ENCODE measurements at places on chromosomes 2 and 18. TPM values are rescaled to one million over a fixed set of nuclear protein-coding genes. Genes with fewer than 3 reads are reported as not detected.
A peak's percentile ranks its signal among the peaks of the same experiment; 100 is the strongest.

DNA sequence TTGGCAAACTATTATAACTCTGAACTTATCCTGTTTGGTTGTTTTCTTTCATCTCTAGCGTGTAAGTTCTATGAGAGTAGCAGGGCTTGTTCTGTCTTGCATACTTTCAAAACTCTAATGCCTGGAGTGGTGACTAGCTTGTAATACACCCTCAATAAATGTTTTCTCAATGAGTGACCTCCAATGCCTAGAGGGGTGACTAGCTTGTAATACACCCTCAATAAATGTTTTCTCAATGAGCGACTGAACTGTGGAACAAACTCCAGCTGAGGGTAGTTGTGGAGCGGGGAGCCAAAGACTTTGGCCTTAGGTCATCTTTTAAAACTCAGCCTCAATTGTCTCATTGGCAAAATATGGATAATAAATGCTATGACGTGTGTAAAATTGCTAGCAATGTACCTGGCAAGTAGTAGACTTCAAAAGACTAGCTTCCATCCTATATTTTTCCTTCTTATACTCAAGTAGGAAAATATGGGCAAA is 1.8 kb downstream of the GPD2 start:
- H3K27ac ChIP-seq, result no peak overlapping the region
- DNase-seq, result no peak

GRCh38 chr2:122815120-122815519 is 1059.7 kb downstream of the TSN start:
- H3K27me3 ChIP-seq, result no peaks in the 10 kb centered on the region
- no peak for DNase-seq
- H3K27ac ChIP-seq, result no peak overlapping the region
- no peak overlapping the region for H3K4me3 ChIP-seq

GRCh38 chr2:160406591-160407392 is 86.8 kb downstream of the RBMS1 start:
- H3K4me1 ChIP-seq, result peaks cover 43% of the 10 kb centered on the region
- peak overlapping the region; percentile 94 for H3K4me3 ChIP-seq
- H3K27me3 ChIP-seq, result no peaks in the 10 kb centered on the region
- peak overlapping the region; percentile 99 for H3K27ac ChIP-seq
- no peaks in the 10 kb centered on the region for H3K36me3 ChIP-seq

GRCh38 chr2:101197814-101198213 is 46.6 kb upstream of the TBC1D8 start:
- no peak for DNase-seq
- H3K4me3 ChIP-seq, result no peak overlapping the region
- no peaks in the 10 kb centered on the region for H3K4me1 ChIP-seq
- no peaks in the 10 kb centered on the region for H3K27me3 ChIP-seq

- H3K27ac ChIP-seq, result no peak overlapping the region
- H3K27me3 ChIP-seq, result peaks cover 4% of the 10 kb centered on the region
- H3K4me3 ChIP-seq, result no peak overlapping the region
- H3K4me1 ChIP-seq, result no peaks in the 10 kb centered on the region
- DNase-seq, result no peak
- no peaks in the 10 kb centered on the region for H3K36me3 ChIP-seq
These were observed 31.7 kb downstream of the CELF4 start for GRCh38 chr18:37533647-37534584.

- H3K36me3 ChIP-seq, result no peaks in the 10 kb centered on the region
- no peak overlapping the region for H3K27ac ChIP-seq
- DNase-seq, result no peak
- H3K4me3 ChIP-seq, result no peak overlapping the region
- H3K4me1 ChIP-seq, result peaks cover 5% of the 10 kb centered on the region
These were observed 68.6 kb upstream of the ACKR3 start for GRCh38 chr2:236501026-236501425.

- H3K27me3 ChIP-seq, result no peaks in the 10 kb centered on the region
- no peak overlapping the region for H3K27ac ChIP-seq
- peaks cover 7% of the 10 kb centered on the region for H3K4me1 ChIP-seq
- no peak for DNase-seq
- no peaks in the 10 kb centered on the region for H3K36me3 ChIP-seq
These were observed 57.4 kb upstream of the ACKR3 start for GRCh38 chr2:236512267-236512666.

DNA sequence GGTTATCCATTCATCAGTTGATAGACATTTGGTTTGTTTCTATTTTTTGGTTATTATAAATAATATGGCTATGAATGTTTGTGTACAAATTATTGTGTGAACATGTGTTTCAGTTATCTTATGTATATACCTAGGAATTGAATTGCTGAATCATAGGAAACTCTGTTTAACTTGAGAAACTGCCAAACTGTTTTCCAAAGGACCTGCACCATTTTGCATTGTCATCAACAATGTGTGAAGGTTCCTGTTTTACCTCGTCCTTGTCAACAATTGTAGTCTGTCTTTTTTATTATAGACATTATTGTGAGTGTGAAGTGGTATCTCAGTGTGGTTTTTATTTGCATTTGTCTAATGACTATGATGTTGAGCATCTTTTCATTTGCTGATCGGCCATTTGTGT is 17.1 kb downstream of the PDK1 start:
- H3K4me3 ChIP-seq, result no peak overlapping the region
- H3K27ac ChIP-seq, result no peak overlapping the region
- H3K27me3 ChIP-seq, result no peaks in the 10 kb centered on the region
- no peak for DNase-seq
- no peaks in the 10 kb centered on the region for H3K4me1 ChIP-seq
- peaks cover 6% of the 10 kb centered on the region for H3K36me3 ChIP-seq

DNA sequence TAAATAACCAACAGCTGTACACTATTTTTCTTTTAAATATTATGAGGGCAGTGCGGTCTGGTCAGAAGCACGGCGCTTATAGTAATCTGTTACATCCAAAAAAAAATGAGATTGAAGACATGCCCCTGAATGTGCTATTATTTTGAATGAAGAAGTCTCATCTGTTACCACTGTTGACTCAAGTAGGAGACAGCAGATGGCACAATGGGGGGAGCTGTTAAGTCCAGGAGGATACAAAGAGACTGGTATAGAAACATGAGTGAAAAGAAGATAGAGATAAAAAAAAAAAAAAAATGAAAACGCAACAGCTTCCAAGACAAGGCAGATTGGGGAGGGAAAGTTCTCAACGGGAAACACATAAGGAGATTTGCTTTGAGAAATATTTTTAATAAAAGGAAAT is 425.5 kb upstream of the PKDCC start:
- H3K27me3 ChIP-seq, result no peaks in the 10 kb centered on the region
- H3K4me1 ChIP-seq, result no peaks in the 10 kb centered on the region
- no peak overlapping the region for H3K4me3 ChIP-seq
- DNase-seq, result no peak
- no peaks in the 10 kb centered on the region for H3K36me3 ChIP-seq

- no peak overlapping the region for H3K4me3 ChIP-seq
- no peaks in the 10 kb centered on the region for H3K27me3 ChIP-seq
- H3K36me3 ChIP-seq, result no peaks in the 10 kb centered on the region
- no peak for DNase-seq
- peaks cover 4% of the 10 kb centered on the region for H3K4me1 ChIP-seq
These were observed 180.6 kb downstream of the PARD3B start for GRCh38 chr2:204725693-204726360.

DNA sequence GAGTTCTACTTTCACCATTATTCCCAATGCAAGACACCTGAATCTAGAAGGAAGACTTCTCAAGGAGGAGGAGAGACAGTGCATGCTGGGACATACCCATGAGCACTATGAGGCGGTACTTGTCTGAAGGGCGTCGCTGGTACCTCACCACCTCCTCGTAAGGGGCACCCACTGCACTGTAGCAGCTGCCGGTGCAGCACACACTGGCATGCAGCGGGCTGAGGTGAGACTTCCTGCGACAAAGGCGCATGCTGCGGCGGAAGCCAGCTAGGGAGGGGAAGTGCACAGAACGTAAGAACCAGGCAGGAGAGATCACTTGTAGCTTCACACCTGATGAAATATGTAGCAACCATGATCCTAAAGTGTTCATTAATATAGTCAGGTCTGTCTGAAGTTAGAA is 12.8 kb upstream of the TMEM237 start:
- H3K27me3 ChIP-seq, result no peaks in the 10 kb centered on the region
- no peak for DNase-seq
- no peaks in the 10 kb centered on the region for H3K4me1 ChIP-seq
- H3K27ac ChIP-seq, result no peak overlapping the region
- H3K36me3 ChIP-seq, result no peaks in the 10 kb centered on the region

DNA sequence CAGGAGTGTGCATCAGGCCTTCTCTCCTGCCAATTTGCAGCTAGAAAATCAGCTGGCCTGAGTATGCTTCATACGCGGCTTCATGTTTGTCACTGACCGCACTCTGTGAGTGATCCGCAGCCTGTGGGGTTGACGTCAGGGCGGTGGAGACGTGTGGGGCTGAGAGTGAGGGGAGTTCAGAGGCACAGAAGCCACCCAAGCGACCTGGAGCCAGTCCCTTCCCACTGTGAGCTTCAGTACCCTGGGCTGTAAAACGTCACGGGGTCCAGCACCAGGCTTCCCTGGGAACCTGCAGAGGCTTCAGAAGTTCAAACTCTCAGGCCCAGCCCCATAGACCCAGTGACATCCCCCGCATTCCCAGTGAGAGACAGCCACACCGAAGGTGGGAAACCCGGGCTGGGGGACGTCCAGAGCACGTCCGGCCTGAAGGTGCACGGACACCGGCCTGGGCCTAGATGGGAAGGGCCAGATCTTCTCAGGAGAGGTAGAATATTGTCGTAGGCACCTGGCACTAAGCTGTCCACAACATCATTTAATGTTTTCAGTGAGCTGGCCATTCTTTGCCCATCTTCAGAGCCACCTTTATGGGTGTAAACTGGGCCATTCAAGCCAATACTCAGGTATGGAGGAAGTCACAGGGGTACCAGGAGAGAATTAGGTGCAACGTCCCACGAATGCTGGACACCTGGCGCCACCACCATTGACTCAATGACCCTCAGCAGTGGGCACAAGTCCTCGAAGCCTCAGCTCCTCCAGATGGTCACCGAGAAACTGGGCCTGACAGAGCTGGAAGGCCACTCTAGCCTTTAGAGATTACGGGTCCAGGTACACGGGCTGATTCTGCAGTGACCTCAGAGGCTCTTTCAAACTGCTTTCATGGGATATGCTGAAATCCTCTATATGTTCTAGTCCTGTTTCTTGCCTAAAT is 235.6 kb upstream of the MYT1L start:
- no peaks in the 10 kb centered on the region for H3K4me1 ChIP-seq
- DNase-seq, result no peak
- no peaks in the 10 kb centered on the region for H3K36me3 ChIP-seq
- no peaks in the 10 kb centered on the region for H3K27me3 ChIP-seq
- no peak overlapping the region for H3K27ac ChIP-seq

DNA sequence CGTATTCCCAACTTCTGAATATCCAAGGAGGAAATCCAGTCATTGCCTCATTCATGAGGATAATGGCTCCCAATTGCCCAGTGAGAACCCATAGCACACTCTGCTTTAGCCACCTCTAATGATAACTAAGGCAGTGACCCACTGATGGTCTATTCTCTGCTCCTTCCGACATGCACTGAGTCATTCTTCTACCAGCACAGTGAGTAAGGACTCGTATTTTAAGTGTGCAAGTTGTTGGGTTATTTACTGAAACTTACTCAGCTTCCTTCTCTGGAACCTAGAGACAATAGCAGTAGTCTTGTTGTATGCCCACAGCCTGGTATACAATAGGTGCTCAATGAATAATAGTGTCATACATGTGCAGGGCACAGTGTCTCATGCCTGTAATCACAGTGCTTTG is 81.1 kb upstream of the ZNF397 start:
- peaks cover 7% of the 10 kb centered on the region for H3K4me1 ChIP-seq
- H3K4me3 ChIP-seq, result no peak overlapping the region
- H3K27ac ChIP-seq, result no peak overlapping the region
- DNase-seq, result no peak
- no peaks in the 10 kb centered on the region for H3K27me3 ChIP-seq
- no peaks in the 10 kb centered on the region for H3K36me3 ChIP-seq

- H3K36me3 ChIP-seq, result peaks cover 5% of the 10 kb centered on the region
- H3K27me3 ChIP-seq, result no peaks in the 10 kb centered on the region
- no peak overlapping the region for H3K27ac ChIP-seq
- no peak for DNase-seq
- no peaks in the 10 kb centered on the region for H3K4me1 ChIP-seq
- H3K4me3 ChIP-seq, result no peak overlapping the region
These were observed 78.6 kb downstream of the EPB41L5 start for GRCh38 chr2:120091436-120091835.

- H3K27me3 ChIP-seq, result no peaks in the 10 kb centered on the region
- no peak overlapping the region for H3K27ac ChIP-seq
- peak; percentile 30 for DNase-seq
- no peak overlapping the region for H3K4me3 ChIP-seq
- peaks cover 7% of the 10 kb centered on the region for H3K4me1 ChIP-seq
- no peaks in the 10 kb centered on the region for H3K36me3 ChIP-seq
These were observed 23.4 kb upstream of the LYPD6 start for GRCh38 chr2:149307014-149307413.

DNA sequence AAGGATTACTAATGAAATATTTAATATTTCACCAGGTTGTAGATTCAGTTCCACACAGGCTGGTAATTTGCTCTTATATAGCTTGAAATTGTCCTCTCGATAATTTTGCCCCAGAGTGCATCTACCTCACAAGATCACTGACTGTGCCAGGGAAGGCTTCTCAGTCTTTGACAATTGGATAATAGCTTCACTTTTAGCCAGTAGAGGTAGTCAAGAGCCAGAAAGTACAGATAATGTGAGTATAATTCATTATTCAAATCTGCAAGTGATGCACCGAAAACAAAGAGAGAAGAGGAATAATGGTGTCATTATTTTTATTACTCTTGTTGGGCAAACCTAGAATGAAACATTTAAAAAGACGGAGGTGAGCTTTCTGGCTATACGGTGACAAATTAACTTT is 292.8 kb downstream of the EN1 start:
- no peak for DNase-seq
- no peaks in the 10 kb centered on the region for H3K4me1 ChIP-seq

GRCh38 chr2:170712653-170713542 is 2.2 kb upstream of the SP5 start:
- DNase-seq, result no peak
- no peak overlapping the region for H3K4me3 ChIP-seq
- no peak overlapping the region for H3K27ac ChIP-seq
- H3K4me1 ChIP-seq, result peaks cover 4% of the 10 kb centered on the region

GRCh38 chr2:142742371-142743214 is 134.9 kb upstream of the KYNU start:
- no peaks in the 10 kb centered on the region for H3K4me1 ChIP-seq
- H3K36me3 ChIP-seq, result no peaks in the 10 kb centered on the region
- no peaks in the 10 kb centered on the region for H3K27me3 ChIP-seq
- H3K4me3 ChIP-seq, result no peak overlapping the region
- DNase-seq, result no peak
- no peak overlapping the region for H3K27ac ChIP-seq

The ATP9B gene
- 39.7 TPM for total RNA-seq

The REG3G gene
- 0.43 TPM for total RNA-seq

The BOLL gene
- not detected for total RNA-seq

The EN1 gene
- total RNA-seq, result not detected

The HEATR5B gene
- total RNA-seq, result 25.1 TPM

The SLC19A3 gene
- 28.1 TPM for total RNA-seq

The DSC2 gene
- 15.4 TPM for total RNA-seq

The VPS54 gene
- total RNA-seq, result 18.2 TPM

The GPN1 gene
- 25.0 TPM for total RNA-seq

The NEU2 gene
- not detected for total RNA-seq

The RAB1A gene
- total RNA-seq, result 141 TPM

The RSAD2 gene
- 13.2 TPM for total RNA-seq

The PLGLB2 gene
- 0.61 TPM for total RNA-seq

The TDRD15 gene
- not detected for total RNA-seq

The KRTCAP3 gene
- 13.6 TPM for total RNA-seq

The KLHL41 gene
- 1.6 TPM for total RNA-seq

The HOXD1 gene
- 2.5 TPM for total RNA-seq

The TMEM37 gene
- 11.5 TPM for total RNA-seq

The GLB1L gene
- 18.7 TPM for total RNA-seq

The HRH4 gene
- 0.54 TPM for total RNA-seq

Measured in lung (tissue), 17 donors.